Dermis blood vessel endothelial cell (primary cell): ENCODE measurements at places on chromosomes 4 and X.
A peak's percentile ranks its signal among the peaks of the same experiment; 100 is the strongest.

DNA sequence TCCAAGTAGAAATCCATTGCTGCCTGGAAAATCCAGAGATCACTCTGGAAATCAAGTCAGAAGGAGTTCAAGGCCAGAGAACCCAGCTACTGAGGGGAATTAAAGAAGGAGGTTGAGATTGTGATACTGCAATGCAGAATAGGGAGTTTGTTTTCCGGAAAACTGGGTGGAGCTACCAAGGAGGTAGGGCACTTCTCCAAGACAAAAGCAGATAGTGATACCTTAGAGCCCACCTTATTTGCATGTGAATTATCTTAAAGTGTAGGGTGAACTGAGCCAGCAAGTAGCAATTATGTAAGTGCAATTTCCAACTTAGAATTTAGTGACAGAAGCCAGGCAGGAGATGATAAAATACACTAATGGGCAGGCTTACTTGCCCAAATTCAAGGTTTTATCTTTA, 178.9 kb downstream of the MID1 start:
- no peak for DNase-seq

- no peak for DNase-seq
Measured at GRCh38 chr4:22485737-22486136, 30.1 kb downstream of the ADGRA3 start.

- no peak for DNase-seq
Measured at GRCh38 chrX:151239751-151240150, 63.4 kb downstream of the GPR50 start.

DNA sequence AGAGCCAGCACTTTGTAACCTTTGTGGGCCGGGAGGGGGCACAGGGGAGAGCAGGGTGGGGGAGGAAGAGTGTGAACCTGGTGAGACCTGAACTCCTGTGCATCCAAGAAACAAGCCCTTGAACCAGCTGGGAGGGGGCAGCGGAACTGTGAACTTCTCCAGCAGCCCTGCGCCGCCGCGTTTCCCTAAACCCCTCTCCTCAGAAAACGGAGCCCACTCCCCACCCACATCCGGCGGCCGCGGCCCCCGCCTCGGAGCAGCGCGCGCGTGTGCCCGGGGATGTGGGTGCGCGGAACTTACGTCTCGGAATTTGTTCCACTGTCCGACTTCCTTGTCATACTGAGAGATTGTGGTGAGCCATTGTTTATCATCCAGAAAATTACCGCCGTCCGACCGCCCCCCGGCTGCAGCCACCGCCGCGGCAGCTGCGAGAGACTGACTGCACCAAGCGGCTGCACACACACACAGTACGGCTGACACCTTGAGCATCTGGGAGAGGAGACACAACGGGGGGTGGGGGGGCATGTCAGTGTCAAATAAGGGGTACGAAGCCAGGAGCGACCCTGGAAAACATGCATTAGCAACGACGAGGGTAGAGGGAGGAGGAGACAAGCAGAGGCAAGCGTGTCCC, 494 bp downstream of the SPOCK3 start:
- no peak for DNase-seq

GRCh38 chr4:15657366-15657765, 2.2 kb upstream of the FBXL5 start:
- DNase-seq = no peak

DNA sequence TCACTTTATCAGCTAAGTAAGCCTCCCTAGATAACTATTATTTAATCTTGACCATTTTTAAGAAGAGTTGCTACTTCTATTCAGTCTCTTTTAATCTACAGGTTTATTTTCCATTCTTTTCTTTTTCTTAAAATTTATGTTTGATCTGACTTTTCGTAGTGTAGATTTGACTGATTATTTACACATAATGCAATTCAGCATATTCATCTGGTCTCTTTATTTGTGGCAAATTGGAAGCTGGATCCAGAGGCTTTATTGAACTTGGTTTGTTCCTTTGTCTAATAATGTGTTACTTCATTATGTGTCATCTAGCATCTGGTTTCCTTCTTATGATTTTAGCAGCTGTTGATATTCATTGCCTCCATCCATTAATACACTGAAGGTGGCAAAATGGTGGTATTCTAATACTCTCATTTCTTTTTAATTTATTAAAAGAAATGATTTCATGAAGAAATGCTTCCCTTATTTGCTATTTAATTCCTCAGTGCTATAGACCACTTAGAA, 113.0 kb downstream of the FBXW7 start:
- DNase-seq = peak; percentile 6
